Neural progenitor cell (in vitro differentiated cells): ENCODE measurements at places on chromosomes 16 and 17. TPM values are rescaled to one million over a fixed set of nuclear protein-coding genes. Genes with fewer than 3 reads are reported as not detected.
A peak's percentile ranks its signal among the peaks of the same experiment; 100 is the strongest.

DNA sequence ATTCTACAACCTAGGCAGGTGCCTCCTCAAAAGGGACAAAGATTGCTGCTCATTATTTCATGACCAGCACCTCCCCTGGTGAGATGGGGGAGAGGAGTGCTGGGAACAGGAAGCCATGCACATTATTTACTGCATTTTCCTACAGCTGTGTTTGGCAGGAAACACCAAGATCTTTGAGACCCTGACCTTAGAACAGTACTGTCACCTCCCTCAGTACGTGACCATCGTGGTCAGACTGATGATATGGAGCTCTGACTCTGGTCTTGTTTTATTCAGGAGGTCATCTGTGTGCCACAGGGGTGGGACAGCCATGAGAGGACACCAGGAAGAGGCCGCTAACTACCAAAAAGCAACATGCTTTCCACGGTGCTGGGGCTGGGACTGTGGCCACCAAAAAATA is 37.4 kb downstream of the USP22 start:
- DNase-seq: no peak
- no peak overlapping the region for H3K27ac ChIP-seq
- H3K4me1 ChIP-seq: no peaks in the 10 kb centered on the region
- no peaks in the 10 kb centered on the region for H3K27me3 ChIP-seq
- peaks cover 17% of the 10 kb centered on the region for H3K36me3 ChIP-seq

The HS3ST3B1 gene
- 21.2 and 21.5 TPM in 2 replicates for total RNA-seq

The DNAAF8 gene
- not detected in 2 replicates for total RNA-seq

DNA sequence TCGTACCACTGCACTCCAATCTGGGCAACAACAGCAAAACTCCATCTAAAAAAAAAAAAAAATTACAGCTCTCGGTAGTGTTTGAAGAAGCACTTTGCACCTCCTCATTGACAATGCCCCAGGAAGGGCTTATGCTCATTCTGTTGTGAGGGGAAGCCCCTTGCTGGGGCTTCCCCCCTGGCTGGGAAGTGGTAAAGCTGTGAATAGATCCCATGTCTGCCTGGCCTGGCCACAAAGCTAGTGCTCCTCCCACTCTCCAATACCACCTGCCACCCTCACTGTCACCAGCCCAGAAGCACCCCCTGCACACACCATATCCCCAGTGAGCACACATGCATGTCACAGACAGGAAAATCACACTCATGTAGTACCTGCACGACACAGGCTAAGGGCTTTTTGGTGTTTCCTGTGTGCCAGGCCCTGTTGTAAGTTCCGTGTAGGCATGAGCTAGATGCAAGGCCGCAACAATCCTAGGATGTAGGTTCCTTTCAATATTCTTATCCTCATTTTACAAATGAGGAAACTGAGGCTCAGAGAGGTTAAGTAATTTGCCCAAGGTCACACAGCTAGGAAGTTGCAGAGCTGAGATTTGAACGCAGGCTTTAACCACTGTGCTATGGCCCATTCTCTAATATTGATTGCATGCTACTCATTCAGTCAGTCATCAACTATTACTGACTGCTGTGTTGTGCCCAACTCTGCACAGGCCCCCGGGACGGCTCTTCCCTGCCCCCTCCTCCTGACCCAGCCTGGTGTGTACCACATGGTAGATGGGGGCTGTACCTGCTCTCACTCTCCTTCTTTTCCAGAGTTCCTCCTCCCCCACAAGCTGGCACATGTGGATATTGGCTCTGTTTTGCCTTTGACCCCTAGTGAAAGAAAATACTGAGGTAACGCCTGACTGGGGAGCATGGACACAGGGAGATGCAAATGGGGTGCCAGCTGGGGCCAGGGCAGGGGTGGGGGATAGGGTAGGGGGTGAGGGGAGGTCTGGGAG is 11.9 kb upstream of the COL1A1 start:
- no peak overlapping the region for H3K27ac ChIP-seq
- peaks cover 24% of the 10 kb centered on the region for H3K4me1 ChIP-seq
- H3K4me3 ChIP-seq: no peak overlapping the region
- peak; percentile 71 for DNase-seq

- no peak for DNase-seq
- H3K27me3 ChIP-seq: no peaks in the 10 kb centered on the region
- no peaks in the 10 kb centered on the region for H3K4me1 ChIP-seq
- no peak overlapping the region for H3K4me3 ChIP-seq
Observed at GRCh38 chr17:79761894-79762589, 15.9 kb upstream of the CBX2 start.

DNA sequence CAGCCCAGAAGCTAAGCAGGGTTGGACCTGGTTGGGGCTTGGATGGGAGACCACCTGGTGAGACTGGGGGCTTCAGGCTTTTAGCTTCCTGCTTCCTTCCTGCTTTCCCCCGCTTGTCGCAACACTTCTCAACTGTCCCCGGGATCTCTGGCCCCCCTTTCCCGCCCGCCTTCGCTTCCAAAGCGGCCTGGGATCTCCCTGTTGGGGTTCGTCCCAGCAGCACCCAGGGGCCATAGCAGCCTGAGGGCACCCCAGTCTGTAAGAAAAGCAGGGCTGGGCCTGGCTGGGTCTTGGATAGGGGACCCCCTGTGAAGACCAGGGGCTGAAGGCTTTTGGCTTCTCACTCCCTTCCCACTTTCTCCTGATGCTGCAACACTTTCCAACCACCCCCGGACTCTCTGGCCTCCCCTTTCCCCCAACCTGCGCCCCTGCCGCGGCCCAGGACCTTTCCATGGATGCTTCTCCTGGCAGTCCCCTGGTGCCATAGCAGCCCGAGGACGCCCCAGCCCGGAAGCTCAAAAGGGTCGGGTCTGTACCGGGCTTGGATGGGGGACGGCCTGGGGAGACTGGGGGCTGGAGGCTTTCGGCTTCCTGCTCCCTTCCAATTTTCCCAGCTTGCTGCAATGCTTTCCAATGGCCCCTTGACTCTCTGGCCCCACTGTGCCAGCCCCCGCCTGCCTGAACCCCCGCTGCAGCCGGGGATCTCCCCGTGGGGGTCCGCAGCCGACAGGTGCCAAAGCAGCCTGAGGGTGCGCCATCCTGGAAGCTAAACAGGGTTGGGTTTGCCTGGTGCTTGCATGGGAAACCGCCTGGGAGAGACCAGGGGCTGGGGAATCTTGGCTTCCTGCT is 2276.2 kb downstream of the TP53TG3F start:
- no peak for DNase-seq
- H3K27ac ChIP-seq: no peak overlapping the region
- H3K27me3 ChIP-seq: no peaks in the 10 kb centered on the region
- no peaks in the 10 kb centered on the region for H3K4me1 ChIP-seq

DNA sequence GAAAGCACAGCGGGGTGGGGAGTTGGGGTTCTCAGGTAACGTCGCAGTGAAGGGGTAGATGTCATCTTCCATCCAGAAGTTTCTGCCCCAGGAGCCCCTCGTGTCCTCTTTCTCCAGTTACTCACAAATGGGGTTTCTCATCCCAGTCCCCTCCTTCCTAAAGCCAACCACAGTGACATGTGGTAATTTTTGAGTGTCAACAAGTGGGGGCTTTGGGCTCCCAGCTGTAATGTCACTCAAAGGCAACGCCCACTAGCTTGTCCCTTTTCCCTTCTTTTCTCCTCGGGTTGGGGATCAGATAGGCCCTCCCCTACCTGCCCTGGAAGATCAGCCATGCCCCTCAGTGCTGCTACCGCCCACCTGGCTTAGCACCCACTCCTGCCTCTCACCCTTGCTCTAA is 14.4 kb downstream of the IRX5 start:
- no peak overlapping the region for H3K4me3 ChIP-seq
- no peak overlapping the region for H3K27ac ChIP-seq
- no peaks in the 10 kb centered on the region for H3K36me3 ChIP-seq
- H3K27me3 ChIP-seq: peaks cover 42% of the 10 kb centered on the region

GRCh38 chr16:12944300-12944699 is 42.9 kb downstream of the SHISA9 start:
- DNase-seq: no peak
- H3K27ac ChIP-seq: no peak overlapping the region

The CSH2 gene
- total RNA-seq: not detected in 2 replicates

GRCh38 chr16:74169687-74170376 is 126.8 kb upstream of the PSMD7 start:
- no peaks in the 10 kb centered on the region for H3K36me3 ChIP-seq
- H3K27ac ChIP-seq: no peak overlapping the region
- peaks cover 11% of the 10 kb centered on the region for H3K4me1 ChIP-seq
- no peak for DNase-seq
- no peaks in the 10 kb centered on the region for H3K27me3 ChIP-seq

GRCh38 chr17:48030531-48030930 is 7.1 kb downstream of the COPZ2 start:
- H3K4me1 ChIP-seq: peaks cover 2% of the 10 kb centered on the region
- H3K27ac ChIP-seq: no peak overlapping the region
- peaks cover 25% of the 10 kb centered on the region for H3K27me3 ChIP-seq
- H3K4me3 ChIP-seq: no peak overlapping the region

GRCh38 chr17:83174362-83175118 is 95.1 kb downstream of the METRNL start:
- H3K4me3 ChIP-seq: no peak overlapping the region
- no peaks in the 10 kb centered on the region for H3K36me3 ChIP-seq
- peaks cover 17% of the 10 kb centered on the region for H3K4me1 ChIP-seq
- peak; percentile 62 for DNase-seq
- H3K27me3 ChIP-seq: no peaks in the 10 kb centered on the region

DNA sequence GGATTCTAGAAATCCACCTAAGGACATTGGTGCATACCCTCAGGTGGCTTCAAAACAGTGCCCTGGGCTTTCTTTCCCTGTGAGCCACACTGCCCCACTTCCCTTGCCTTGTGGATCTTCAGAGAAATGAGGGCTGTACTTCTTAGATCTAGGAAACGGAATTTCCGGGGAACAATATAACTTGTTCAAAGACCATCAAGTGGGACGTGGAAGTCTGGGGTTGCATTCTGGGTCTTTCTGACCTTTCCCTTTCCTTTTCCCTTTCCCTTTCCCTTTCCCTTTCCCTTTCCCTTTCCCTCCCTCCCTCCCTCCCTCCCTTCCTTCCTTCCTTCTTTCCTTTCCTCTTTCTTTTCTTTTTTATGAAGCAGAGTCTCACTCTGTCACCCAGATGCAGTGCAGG is 97.1 kb upstream of the SALL1 start:
- H3K27me3 ChIP-seq: no peaks in the 10 kb centered on the region
- peaks cover 22% of the 10 kb centered on the region for H3K4me1 ChIP-seq
- H3K4me3 ChIP-seq: no peak overlapping the region
- H3K36me3 ChIP-seq: no peaks in the 10 kb centered on the region
- DNase-seq: no peak

DNA sequence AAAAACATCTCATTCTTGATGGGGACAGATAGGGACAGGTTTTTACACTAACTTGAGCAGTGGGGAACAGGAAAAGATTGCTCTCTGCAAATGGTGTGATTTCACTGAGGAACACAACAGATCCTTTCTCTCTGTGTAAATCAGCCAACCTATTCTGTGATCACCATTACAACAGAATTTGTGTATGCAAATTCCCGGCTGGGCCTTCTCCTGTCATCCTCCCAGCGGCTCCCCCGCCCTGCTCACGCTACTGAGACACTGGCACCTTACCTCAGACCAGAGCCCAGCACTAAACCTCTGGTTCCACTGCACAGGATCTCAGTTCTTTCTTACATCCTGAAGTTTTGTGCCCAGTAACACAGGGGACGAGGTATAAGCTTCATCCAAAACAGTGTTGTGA is 97.0 kb upstream of the FA2H start:
- H3K4me3 ChIP-seq: no peak overlapping the region
- H3K36me3 ChIP-seq: no peaks in the 10 kb centered on the region
- no peak for DNase-seq

The ESRP2 gene
- total RNA-seq: 1.5 and 5.4 TPM in 2 replicates

GRCh38 chr17:6473128-6473767 is 29.0 kb downstream of the PIMREG start:
- H3K27ac ChIP-seq: no peak overlapping the region
- H3K27me3 ChIP-seq: no peaks in the 10 kb centered on the region
- peak; percentile 87 for DNase-seq

DNA sequence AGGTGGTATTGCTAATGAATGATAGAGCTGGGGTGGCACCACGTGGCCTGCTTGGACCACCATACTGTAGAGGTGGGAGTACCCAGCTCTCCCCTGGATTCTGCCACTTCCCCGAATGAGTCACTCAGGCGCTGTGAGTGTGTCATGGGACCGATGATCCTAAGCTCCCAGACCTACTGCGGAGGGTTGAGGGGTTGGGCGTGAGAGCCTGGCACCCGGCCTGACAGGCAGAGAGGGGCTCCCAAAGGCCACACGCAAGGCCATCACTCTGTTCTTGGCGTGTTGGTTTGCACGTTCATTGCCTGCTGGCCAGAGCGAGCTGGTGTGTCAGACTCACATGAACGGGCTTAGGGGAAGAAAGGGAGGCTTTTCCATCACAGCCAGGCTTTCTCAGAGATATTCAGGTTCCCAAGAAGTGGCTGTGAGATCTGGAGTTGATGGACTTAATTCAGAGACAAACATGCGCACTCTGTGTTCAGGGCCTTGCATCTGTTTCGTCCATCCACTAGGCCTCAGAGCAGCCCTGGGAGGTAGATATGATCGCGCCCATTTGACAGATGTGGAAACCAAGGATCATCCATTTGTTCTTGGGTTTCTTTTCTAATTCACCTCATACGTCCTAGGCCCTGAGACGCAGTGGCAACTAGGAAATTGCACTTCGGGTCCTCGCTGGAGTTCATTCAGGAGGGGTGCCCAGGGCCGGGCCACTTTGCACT is 41.4 kb downstream of the CMIP start:
- no peak for DNase-seq
- no peak overlapping the region for H3K27ac ChIP-seq
- no peak overlapping the region for H3K4me3 ChIP-seq

DNA sequence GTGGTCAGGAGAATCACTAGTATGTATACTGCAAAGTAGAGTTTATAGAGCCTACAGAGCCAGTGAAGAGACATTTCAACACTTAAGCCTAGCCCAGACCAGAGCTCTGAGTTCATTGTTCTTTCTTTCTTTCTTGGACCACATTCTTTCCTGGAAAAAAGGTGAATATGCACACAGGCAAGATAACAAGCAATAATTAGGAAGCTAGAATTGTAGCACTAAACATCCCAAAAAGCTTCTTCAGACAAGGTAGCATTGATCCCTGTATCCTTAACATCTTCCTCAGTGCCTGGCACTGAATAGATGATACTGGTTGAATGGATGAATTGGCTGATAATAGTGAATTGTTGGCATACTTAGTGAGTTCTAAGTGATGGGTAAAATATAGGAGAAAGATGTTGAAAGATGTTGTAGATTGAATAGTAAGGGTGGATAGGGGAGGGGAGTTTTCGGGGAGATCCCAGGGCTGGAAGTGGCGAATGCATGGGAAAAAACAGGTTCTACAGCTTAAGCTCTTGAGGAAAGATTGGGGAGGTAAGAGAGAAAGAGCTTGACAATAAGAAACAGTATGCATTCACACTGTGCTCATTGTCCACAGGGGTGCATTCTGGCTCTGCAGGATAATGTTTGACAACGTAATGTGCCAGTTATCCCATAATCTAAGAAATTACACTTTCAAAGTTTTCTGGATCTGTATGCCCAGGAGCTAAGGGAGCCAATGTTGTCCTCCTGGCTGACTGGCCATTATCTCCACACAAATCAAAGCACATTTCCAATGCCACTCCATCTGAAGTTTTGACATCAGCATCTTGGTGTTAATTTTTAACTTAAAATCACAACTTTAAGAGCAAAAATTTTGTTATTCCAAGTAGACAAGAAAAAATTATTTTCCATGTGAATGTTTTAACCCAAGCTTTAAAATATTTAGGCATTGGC is 35.6 kb downstream of the TUBD1 start:
- no peak overlapping the region for H3K27ac ChIP-seq
- H3K4me3 ChIP-seq: no peak overlapping the region
- no peaks in the 10 kb centered on the region for H3K27me3 ChIP-seq
- DNase-seq: no peak
- H3K4me1 ChIP-seq: no peaks in the 10 kb centered on the region
- H3K36me3 ChIP-seq: no peaks in the 10 kb centered on the region

- no peaks in the 10 kb centered on the region for H3K36me3 ChIP-seq
- H3K27me3 ChIP-seq: peaks cover 35% of the 10 kb centered on the region
- no peak for DNase-seq
- H3K27ac ChIP-seq: no peak overlapping the region
- H3K4me1 ChIP-seq: peaks cover 2% of the 10 kb centered on the region
Observed at GRCh38 chr16:30185683-30186421, 2.5 kb downstream of the CORO1A start.
